NCI-H2029 treated with DMSO at 0.1 percent for 48 hours (cell line): ENCODE measurements at places on chromosomes 7 and 10.
A peak's percentile ranks its signal among the peaks of the same experiment; 100 is the strongest.

DNA sequence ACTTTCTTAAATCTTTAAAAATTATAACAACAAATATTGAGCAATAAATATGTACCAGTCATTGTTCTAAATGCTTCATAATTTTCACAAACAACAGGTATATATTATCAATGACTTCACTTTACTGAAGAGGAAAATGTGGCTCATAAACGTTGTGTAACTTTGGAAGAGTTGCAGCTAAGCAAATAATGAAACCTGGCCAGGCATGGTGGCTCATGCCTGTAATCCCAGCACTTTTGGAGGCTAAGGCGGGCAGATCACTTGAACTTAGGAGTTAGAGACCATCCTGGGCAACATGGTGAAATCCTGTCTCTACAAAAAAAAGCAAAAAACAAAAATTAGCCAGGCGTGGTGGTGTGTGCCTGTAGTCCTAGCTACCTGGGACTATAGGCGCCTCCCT is 71.9 kb upstream of the AMPH start:
- DNase-seq, result no peak

- peak; percentile 16 for DNase-seq
Measured at GRCh38 chr7:28774261-28774988, 183.7 kb downstream of the TRIL start.

GRCh38 chr10:48444266-48444665 is 137.8 kb downstream of the MAPK8 start:
- DNase-seq, result no peak

DNA sequence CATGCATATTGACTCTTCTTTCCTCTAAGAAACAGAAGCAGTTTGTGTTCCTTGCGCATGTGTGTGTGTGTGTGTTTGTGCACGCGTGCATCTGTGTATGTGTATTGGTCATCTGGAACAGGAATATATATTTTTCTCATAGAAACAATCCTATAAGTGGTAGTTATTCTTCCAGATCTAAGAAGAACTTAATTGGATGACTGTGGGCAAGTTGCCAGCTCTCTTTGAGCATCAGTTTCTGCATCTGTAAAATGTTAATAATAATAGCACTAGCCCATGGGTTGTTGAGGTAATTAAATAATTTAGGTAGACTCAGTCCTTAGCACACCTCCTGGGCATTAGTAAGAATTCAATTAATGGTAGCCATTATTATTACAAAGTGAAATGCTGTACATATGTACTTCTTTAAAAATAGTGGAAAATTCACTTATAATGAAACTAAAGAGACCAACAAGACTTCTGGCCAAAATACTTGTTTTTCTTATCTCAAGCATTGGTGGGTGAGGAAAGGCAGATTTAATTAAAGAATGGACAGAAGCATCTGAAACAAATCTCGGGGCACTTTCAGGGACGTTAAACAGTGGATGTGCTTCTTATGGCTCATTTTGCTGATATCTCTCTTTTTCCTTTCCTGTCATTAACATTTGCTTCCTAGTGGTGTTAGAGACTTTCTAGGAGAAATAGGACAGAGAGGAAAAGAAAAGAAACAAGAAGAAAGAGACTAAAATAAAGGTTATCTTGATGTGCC is 124.9 kb upstream of the HABP2 start:
- DNase-seq, result no peak

DNA sequence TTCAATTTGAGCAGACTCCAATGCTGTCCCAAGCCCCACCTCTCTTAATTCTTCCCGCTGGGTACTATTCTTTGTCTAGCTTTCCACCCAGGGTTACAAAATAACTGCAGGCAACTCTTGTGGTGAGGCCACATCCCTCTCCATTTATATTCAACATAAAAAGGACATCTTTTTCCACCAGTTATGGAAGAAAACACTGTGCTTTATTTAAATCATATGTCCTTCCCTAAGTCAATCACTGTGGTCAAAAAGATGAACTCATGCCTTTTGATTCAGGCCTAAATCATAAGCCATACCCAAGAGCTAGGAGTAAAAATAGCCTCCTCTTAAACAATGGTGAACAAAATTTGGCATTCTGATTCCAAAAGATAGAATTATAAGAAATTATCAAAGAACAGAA is 386.0 kb downstream of the SEMA3D start:
- DNase-seq, result no peak
